ENCODE measurements at places on chromosomes 3 and 15. TPM values are rescaled to one million over a fixed set of nuclear protein-coding genes. Genes with fewer than 3 reads are reported as not detected.

DNA sequence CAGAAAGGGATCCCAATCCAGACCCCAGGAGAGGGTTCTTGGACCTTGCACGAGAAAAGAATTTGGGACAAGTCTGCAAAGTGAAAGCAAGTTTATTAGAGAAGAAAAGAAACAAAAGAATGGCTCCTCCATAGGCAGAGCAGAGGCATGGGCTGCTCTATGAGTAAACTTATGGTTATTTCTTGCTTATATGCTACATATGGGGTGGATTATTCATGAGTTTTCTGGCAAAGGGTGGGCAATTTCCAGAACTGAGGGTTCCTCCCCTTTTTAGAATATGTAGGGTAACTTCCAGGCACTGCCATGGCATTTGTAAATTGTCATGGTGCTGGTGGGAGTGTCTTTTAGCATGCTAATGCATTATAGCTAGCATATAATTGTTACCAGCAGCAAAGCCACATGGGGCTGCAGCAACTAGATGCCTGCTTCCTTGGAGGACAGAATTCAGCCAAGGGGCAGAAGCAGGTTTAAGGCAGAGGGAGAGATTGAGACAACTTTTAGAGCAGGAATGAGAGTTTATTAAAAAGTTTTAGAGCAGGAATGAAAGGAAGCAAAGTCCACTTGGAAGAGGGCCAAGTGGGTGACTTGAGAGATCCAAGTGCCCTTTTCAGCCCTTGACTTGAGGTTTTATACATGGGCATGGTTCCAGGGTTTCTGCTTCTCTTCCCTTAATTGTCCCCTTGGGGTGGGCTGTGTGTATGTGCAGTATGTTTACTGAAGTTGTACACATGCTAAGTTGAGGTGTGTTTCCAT is 41.3 kb downstream of the METTL6 start:
- H3K27ac ChIP-seq, result no peak overlapping the region
- no peak overlapping the region for H3K4me3 ChIP-seq
- no peaks in the 10 kb centered on the region for H3K27me3 ChIP-seq
- H3K36me3 ChIP-seq, result no peaks in the 10 kb centered on the region

- no peaks in the 10 kb centered on the region for H3K27me3 ChIP-seq
- no peak overlapping the region for H3K4me3 ChIP-seq
- H3K4me1 ChIP-seq, result no peaks in the 10 kb centered on the region
- no peak for DNase-seq
- no peak overlapping the region for H3K27ac ChIP-seq
Observed at GRCh38 chr3:65836047-65836446, 202.7 kb downstream of the MAGI1 start.

GRCh38 chr3:150022381-150023238 is 51.9 kb upstream of the PFN2 start:
- no peak overlapping the region for H3K27ac ChIP-seq
- no peak for DNase-seq
- no peaks in the 10 kb centered on the region for H3K27me3 ChIP-seq

DNA sequence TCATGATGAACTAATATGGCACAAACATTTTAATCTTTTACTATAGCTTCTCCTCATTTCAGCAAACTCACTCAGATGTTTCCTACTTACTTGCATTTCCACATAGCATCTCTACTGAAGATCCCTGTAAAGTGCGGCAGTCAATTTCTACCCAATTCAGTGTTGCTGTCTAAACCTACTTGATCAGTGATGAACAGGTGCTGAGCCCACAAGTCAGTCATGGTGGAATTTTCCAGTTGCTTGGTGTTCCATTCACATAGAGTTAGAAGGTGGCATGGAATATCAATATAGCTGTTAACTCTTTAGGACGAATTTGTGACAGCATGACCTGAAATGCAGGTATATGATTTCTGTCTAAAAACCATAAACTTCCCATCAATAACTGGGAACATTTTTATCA is 22.7 kb downstream of the MRPL3 start:
- DNase-seq, result no peak
- no peaks in the 10 kb centered on the region for H3K4me1 ChIP-seq
- no peaks in the 10 kb centered on the region for H3K36me3 ChIP-seq
- H3K4me3 ChIP-seq, result no peak overlapping the region
- no peaks in the 10 kb centered on the region for H3K27me3 ChIP-seq

DNA sequence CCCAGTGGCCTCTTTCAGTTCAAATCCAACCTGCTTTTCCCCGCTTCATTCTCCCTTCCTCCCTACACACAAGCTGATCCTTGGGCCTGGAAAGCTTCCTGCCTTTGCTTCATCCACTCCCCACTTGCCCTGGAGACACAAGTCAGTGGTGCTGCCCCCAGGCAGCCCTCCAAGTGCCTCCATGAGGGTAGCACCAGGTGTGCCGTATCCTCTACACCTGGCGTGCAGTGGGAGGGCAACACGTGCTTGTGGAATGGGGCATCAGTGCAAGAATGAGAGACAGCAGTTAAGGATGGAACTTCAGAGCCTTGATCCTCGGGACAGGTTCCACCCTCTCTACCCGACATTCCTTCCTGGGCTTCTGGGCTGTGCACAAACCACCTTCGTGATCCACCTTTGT is 3.8 kb downstream of the ANPEP start:
- no peak overlapping the region for H3K27ac ChIP-seq
- H3K4me3 ChIP-seq, result no peak overlapping the region
- DNase-seq, result no peak
- H3K4me1 ChIP-seq, result peaks cover 3% of the 10 kb centered on the region
- no peaks in the 10 kb centered on the region for H3K36me3 ChIP-seq
- peaks cover 4% of the 10 kb centered on the region for H3K27me3 ChIP-seq

DNA sequence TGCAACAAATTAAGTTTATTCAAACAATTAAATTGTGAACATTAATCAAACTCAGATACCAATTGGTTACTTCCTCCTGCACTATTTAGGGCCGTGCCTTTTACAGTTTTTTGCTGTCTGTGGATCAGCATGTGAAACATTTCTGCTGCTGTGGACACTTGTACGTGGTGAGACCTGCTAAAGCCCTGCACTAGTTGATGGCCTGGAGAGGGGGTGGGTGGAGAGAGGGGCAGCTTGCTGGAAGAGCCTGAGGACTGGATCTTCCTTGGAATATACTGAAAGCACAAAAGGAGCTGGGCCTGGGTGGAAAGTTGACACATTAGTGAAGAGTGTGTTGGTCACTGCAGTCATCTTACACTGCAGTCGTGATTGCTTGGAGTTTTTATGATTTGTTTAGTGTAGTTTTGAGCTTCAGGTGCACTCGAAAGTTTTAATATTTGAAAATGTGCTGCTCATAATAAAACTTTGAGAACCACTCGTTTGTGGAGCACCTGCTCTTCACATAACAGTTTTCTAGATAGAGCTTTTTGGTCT is 11.4 kb downstream of the PLCL2 start:
- H3K27ac ChIP-seq, result no peak overlapping the region
- H3K4me3 ChIP-seq, result no peak overlapping the region
- peaks cover 19% of the 10 kb centered on the region for H3K4me1 ChIP-seq
- H3K27me3 ChIP-seq, result no peaks in the 10 kb centered on the region

DNA sequence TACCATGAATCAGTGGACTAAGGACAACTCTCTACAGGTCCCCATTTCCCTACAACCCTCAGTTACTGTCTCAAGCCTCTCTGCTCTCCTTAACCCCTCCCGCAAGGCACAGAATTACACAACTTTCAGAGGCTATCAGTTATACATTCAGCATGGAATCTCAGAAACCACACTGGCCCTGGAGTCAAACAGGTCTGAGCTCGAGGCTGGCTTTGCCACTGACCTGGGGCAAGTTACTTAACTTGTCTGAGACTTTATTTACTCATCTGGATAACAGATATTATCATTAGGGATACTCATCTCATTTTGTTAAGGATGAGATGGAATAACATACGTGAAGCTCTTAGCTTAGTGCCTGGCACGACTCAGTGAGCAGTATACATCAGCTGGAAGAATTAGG is 95.2 kb downstream of the WDR76 start:
- no peaks in the 10 kb centered on the region for H3K27me3 ChIP-seq
- H3K4me1 ChIP-seq, result no peaks in the 10 kb centered on the region
- no peak for DNase-seq
- H3K4me3 ChIP-seq, result no peak overlapping the region
- H3K36me3 ChIP-seq, result no peaks in the 10 kb centered on the region

GRCh38 chr15:62593681-62594399 is 428.8 kb upstream of the C2CD4B start:
- H3K4me1 ChIP-seq, result no peaks in the 10 kb centered on the region
- no peak for DNase-seq
- no peaks in the 10 kb centered on the region for H3K36me3 ChIP-seq
- H3K4me3 ChIP-seq, result no peak overlapping the region

- no peak for DNase-seq
- H3K36me3 ChIP-seq, result no peaks in the 10 kb centered on the region
- H3K4me3 ChIP-seq, result no peak overlapping the region
- H3K27me3 ChIP-seq, result no peaks in the 10 kb centered on the region
- H3K4me1 ChIP-seq, result no peaks in the 10 kb centered on the region
- no peak overlapping the region for H3K27ac ChIP-seq
Observed at GRCh38 chr15:100464888-100465287, 63.9 kb downstream of the CERS3 start.

FBXL2 gene
- polyA plus RNA-seq, result 4.6 TPM

TM4SF1 gene
- 184 TPM for polyA plus RNA-seq

GABRA5 gene
- polyA plus RNA-seq, result not detected

PATL2 gene
- 1.3 TPM for polyA plus RNA-seq

SCN5A gene
- polyA plus RNA-seq, result 0.67 TPM

PLAAT1 gene
- 1.9 TPM for polyA plus RNA-seq

Data from ovary (tissue), 10 donors.